ENCODE measurements at places on chromosomes 3 and 15. TPM values are rescaled to one million over a fixed set of nuclear protein-coding genes. Genes with fewer than 3 reads are reported as not detected.
A peak's percentile ranks its signal among the peaks of the same experiment; 100 is the strongest.

GRCh38 chr3:53382106-53382505 lies 34.8 kb upstream of the DCP1A start:
- DNase-seq = no peak

Gene CORO2B
- 5.3 TPM for total RNA-seq

DNA sequence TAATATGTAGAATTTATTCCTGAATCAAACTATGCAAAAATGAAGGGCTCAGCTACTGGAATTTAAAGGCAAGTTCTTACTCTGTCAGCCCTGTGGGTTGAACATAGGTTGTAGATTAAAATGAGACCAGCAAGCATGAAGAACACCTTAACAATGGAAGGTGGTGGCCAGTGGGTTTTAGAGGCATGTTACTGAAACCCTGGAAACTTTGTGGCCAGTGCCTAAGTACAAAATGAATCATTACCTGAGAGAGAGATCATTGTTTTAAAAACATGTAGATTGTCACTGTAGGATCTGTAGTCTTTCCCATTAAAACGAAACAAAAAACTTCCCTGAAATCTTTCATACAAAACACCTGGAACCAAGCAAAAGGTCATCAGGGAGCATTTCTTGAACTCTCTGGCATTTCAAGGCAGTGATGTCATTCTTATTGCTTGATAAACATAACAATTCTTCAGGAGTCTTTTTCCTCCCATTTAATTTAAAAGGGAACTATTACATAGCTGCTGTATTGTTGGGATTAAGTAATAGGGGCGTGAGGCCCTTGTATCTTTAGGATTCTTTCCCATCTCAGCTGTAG lies 51.8 kb downstream of the TMEM108 start:
- DNase-seq = no peak

DNA sequence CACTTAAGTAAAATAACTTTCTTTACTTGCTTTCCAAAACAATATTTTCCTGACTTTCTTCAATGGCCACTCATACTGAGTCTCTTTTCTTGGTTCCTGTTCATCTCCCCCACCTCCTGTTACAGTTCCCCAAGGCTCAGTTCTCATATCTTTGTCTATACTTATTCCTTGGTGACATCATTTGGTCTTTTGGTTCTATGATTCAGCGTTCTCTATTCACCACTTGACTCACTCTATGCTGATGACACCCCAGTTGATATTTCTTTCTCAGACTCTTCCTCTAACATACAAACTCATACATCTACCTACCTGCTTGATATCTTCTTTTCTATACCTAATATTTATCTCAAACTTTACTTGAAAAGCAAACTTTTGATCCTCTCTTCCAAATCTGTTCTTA lies 85.0 kb upstream of the P3H2 start:
- no peak for DNase-seq

- DNase-seq = no peak
Measured at GRCh38 chr3:126676919-126677705, 22.2 kb upstream of the TXNRD3 start.

- peak; percentile 76 for DNase-seq
Measured at GRCh38 chr15:74053941-74054529, 28.3 kb downstream of the GOLGA6A start.

- DNase-seq = peak; percentile 80
Measured at GRCh38 chr3:133040696-133041523, 2.7 kb downstream of the TMEM108 start.

All from heart left ventricle (tissue), 16 donors.